Activated CD4-positive, alpha-beta T cell treated with anti-CD3 and anti-CD28 coated beads, Interleukin-2, amount 50 U/mL, for 48 hours (primary cell): ENCODE measurements at places on chromosomes 3 and 15.

DNA sequence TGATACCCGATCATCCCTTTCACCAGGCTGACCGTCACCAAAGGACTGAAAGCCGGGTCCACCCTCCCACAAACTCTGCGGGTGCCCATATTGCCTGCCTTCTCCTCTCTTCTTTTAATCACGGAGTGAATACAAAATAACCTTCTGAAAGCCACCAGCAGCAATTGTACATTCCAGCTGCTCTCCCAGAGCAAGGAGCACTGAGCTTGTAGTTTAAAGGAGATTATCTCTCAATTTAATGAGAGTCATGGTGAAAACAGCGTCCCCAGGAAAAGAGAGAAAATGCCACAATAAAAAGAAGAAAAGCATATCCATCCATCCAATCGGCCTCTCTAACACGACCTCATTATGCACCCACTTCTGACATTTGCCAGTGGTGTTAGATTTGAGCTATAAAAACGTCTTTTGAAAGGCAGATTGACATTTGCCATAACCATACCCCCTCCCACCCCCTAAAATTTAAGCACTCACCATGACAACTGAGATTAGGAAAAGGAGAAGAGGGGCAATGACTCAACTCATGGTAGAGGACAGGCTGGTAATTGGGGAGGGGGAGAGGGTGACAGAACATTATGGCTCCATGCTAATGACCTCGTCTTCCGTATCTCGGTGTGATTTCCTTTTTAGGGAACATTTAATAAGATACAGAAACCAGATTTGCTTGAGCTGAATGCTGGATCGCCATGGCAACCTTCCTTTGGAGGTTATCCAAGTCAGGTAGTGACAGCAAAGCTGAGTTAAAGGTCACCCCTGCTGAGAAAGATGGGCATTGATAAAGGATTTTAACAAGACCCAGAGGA is 106.2 kb downstream of the ST8SIA2 start:
- DNase-seq, result no peak

GRCh38 chr3:13022348-13023234 is 50.6 kb downstream of the IQSEC1 start:
- no peak for DNase-seq

- DNase-seq, result no peak
Measured at GRCh38 chr15:90210593-90210992, 9.5 kb downstream of the SEMA4B start.

GRCh38 chr3:169218314-169218983 is 445.1 kb downstream of the MECOM start:
- no peak for DNase-seq

- no peak for DNase-seq
Measured at GRCh38 chr3:171157286-171157685, 130.8 kb upstream of the SLC2A2 start.

DNA sequence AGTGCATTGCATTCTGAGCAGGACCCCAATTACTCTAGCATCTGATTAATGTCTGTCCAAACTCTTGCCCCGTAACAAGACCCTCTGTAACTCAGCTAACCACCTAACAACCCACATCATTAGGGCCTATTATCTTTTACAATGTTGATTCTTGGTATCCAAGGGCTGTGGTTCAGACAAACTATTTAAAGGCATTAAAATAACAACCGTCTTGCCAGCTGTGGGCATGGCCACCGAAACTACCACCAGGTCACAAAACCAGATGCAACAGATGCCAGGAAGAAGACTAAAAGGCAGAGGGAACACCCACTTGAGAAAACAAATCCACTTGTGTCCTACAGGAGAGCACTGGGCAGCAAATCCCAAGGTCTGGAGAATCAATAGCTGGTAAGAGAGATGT is 262.9 kb downstream of the ERC2 start:
- DNase-seq, result no peak
